ENCODE measurements at places on chromosomes 13 and 19.
A peak's percentile ranks its signal among the peaks of the same experiment; 100 is the strongest.

GRCh38 chr19:47363758-47364531 is 14.8 kb downstream of the DHX34 start:
- DNase-seq = peak; percentile 53

- DNase-seq = no peak
Observed at GRCh38 chr13:30572859-30573275, 44.9 kb upstream of the USPL1 start.

- DNase-seq = no peak
Observed at GRCh38 chr13:67283637-67284036, 53.5 kb upstream of the PCDH9 start.

DNA sequence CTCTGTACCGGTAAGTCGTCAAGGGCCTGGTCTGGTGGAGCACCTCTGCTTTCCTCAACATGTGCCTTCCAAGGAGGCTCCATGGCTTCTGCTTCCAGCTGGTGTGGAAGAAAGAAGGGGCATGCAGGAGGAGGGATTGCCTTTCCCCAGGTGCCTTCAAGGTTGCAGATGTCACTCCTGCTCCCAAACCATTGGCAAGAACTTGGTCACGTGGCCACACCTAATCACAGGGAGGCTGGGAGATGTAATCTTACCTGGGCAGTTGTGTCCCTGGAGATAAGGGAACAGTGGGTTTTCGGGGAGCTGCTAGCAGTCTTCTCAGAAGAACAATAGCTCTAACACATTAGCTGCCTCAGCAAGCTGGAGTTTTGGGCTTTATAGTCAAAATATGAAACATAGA is 9.7 kb upstream of the GPR18 start:
- DNase-seq = no peak

DNA sequence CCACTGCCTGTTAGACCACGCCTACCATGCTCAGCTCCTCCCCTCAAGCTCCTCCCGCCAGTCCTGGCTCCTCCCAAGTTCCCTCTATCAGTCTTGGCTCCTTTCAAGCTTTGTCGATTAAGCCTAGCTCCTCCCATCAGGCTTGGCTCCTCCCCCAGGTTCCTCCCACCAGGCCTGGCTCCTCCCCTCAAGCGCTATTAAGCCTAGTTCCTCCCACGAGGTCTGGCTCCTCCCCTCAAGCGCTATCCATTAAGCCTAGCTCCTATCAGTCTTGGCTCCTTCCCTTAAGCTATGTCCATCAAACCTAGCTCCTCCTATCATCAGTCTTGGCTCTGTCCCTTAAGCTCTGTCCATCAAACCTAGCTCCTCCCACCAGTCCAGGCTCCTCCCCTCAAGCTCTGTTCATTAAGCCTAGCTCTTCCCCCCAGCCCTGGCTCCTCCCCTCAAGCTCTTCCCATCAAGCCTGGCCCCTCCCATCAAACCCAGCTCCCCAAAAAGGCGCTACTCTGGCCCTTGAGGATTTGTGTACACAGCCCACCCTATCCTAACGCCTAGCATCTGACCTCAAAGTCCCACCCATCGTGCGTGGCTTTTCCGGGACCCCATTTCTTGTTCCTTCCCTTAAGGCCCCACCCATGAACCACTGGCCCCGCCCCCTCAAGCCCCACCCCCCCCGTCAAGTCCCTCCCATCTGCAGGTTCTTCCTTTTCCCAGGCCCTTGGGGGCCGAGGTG is 10.0 kb downstream of the CAMSAP3 start:
- peak; percentile 84 for DNase-seq

DNA sequence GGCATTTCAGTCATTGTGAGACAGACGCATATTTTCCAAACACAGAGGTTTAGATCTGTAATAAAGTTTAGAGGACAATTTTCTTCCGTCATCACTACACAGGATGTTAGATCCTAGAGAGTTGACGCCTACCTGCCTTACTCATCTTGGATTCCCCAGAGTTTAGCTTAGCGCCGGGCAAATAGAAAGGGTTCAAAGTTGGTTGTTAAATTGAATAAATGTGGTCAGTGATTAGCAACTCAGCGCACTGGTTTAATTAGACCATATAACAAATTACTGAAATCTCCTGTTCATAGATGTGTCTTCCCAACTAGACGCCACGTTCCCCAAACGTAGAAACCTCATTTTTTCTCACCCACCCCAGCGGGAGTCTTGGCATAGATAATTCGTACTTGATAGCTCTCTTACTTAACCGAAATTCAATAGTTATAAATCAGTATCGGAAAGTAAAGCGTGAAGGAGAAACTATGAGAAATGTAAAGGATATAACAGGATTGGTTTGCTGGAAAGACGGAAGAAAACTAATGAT is 726 bp upstream of the UFM1 start:
- DNase-seq = no peak

DNA sequence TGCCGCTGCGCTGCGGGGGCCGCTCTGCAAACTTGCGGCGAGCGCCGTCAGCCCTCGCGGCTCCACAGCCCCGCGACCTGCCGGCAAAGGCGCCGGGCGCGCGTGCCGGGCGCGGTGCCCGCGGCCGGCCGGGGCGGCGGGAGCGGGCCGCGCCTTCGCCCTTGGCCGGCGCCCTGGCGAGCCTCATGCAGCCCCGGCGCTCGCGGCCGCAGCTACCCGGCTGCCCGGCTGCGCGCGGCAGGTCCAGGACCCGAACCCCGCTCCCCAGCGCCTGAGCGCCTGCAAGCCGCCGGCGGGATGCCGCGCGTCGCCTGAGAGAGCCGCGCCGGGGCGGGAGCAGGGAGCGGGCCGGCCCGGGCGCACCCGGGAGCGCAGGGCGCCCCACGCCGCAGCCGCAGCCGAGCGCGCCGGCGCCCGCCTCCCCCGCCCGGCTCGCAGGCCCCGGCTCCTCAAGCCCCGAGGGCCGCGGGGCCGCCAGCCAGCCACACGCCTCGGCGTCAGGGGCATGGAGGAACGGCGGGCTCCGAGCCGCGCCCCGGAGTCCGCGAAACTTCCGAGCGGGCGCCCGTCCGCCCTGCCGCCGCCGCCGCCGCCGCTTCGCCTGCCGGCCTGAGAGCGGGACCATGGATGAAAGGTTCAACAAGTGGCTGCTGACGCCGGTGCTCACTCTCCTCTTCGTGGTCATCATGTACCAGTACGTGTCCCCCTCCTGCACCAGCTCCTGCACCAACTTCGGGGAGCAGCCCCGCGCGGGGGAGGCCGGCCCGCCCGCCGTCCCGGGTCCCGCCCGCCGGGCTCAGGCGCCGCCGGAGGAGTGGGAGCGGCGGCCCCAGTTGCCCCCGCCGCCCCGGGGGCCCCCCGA is 564 bp downstream of the HS6ST3 start:
- peak; percentile 40 for DNase-seq
